ENCODE measurements at places on chromosomes 3 and 15.

- no peak for DNase-seq
Observed at GRCh38 chr3:136329593-136329992, 79.5 kb downstream of the PCCB start.

DNA sequence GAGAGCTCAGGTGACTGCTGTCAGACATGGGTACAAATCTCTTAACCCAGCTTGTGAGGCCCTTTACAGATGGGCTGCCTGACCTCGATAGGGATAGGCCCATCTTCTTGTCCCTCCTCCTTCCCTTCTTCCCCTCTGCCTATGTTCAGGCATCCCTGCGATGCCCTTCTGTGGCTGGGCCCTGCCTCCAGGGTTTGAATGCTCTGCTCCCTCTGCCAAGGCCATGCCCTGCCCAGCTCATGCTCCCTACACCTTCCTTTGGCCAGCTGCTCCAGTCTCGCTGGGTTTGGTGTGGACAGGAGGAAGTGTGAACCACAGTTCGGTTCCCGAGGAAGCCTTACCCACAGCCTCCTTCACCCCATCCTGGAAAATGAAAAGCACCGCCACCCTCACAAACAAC lies 4.3 kb downstream of the FYCO1 start:
- no peak for DNase-seq

- no peak for DNase-seq
Observed at GRCh38 chr15:37057256-37057655, 43.1 kb downstream of the MEIS2 start.

GRCh38 chr15:40360015-40360414 lies 2.0 kb downstream of the DISP2 start:
- no peak for DNase-seq

GRCh38 chr3:43288366-43288765 lies 2.0 kb downstream of the SNRK start:
- peak; percentile 31 for DNase-seq

GRCh38 chr3:172877011-172877410 lies 126.5 kb downstream of the ECT2 start:
- no peak for DNase-seq

DNA sequence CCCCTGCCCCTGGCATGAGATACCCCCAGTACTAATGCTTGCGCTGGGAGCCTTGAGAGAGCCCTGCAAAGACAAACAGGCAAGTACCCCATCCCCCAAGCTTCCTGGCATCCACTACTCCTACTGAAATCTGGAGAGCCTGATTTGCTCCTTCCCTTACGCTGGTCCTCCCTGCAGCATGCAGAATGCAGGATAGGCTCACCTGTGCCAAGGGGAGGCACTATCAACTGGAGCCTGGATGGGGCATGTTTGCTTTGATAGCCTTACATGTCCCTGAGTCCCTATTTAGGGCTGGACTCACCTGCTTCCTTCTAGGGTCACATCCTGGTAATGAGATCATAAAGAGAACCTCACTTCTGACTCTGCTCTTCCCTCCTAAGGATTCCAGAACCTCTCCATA lies 42.9 kb downstream of the RAB11A start:
- DNase-seq: no peak

- no peak for DNase-seq
Observed at GRCh38 chr3:146543461-146544001, 876 bp downstream of the PLSCR1 start.

GRCh38 chr3:60250810-60251209 lies 1000.4 kb downstream of the FHIT start:
- DNase-seq: no peak

GRCh38 chr3:43691120-43691995 lies 620 bp downstream of the ABHD5 start:
- peak; percentile 28 for DNase-seq

DNA sequence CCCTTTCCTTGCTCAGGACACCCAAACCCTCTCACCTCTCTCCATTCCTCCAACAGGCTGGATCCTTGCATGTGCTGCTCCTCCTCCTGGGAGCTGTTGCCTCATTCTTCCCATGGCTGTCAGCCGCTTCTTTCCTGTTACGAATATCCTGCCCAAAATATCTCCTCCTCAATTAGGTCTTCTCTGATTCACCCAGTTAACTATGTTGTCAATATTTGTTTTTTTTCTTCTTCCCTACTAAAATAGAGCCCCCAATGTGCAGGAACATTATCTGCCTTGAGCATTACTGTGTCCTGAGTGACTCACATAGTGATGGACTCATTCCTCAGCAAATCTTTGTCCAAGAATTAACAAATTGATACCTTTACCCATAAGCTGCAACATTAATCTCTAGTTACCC lies 357.2 kb downstream of the CLSTN2 start:
- no peak for DNase-seq

DNA sequence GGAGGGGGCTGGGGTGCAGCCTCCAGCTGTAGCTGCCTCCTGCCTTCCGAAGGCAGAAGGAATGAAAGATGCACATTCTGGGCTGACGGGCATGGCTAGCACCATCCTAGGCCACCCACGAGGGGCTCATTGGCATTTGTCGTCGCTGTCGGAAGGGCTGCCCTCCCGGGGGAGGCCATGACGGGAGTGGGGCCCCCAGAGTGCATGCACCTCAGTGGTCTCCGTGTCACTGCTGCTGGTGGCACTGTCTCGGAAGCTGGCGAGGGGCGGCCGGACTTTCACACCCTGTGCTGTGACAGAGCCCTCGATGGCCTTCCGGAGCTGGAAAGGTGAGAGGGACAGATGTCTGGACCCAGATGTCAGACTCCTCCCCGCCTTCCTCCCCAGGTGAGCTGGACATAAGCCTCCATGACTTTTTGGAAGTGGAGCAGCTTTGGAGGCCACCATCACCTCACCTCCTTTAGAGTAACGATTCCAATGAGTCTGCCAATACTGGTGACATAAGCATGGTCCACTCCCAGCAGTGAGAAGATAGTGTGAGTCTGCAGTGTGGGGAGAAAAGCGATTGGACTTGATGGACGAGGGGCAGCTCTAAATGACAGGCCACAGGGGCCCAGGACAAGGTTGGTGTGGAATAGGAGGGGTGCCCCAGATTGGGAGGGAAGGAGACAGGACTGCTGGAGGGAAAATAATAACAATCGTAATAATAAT lies 9.2 kb downstream of the FAM131A start:
- no peak for DNase-seq

DNA sequence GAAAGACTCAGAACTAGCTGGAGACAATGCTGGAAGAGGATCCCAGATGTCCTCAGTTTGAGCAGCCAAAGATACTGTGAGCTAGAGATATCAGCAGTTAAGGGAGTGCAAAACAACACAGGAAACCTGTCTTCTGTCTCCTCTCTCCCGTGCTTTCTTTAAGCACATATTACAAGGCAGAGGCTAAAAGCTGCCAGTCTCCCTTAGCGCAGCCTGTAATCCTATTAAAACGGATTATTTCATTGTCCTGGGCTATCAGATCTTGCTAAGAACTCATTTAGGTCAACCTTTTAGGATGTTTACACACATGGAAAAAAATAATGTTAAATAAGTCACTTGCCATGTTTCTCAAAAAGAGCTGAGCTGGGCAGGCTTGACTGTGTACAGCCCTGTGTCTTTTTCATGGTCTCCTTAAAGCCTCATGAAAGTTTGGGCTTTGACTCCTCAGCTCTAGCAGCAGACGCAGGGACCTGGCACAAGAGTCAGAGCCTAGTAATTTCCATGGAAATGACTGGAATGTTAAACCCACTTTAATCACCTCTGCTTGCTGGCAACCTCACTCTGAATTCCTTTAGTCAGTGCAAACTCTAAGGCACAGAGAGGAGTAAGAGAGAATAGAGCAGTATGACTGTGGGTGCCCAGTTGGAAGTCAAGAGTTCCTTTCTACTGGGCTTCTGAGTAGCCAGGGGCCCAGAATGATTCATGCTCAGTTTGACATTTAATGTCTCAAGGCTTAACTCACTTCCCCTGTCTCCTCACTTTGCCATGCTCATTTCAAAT lies 491.9 kb downstream of the NTRK3 start:
- no peak for DNase-seq

GRCh38 chr3:192223815-192224214 lies 503.5 kb downstream of the FGF12 start:
- DNase-seq: no peak

Measured in GM19239 (cell line).